ENCODE measurements at places on chromosomes 4 and X. TPM values are rescaled to one million over a fixed set of nuclear protein-coding genes. Genes with fewer than 3 reads are reported as not detected.

DNA sequence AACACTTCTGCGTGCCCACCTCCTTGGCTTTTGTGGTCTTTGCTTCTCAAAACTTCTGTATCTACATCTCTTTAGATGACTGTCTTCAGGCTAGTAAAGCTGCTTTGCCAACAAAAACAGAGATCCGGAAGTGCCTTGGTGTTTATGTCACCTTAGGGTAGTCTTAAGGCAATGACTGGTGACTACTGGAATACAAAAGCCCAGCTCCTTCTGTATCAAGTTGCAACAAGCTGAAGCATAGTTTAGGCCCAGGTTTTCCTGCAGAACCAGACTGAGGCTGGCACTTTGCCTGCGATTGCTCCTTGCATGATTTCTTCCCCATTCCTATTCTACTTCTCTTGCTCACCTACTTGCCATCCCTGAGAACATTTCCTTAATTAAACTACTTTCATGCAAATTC, 333.8 kb downstream of the DMD start:
- no peaks in the 10 kb centered on the region for H3K27me3 ChIP-seq
- H3K36me3 ChIP-seq, result no peaks in the 10 kb centered on the region
- H3K4me3 ChIP-seq, result no peak overlapping the region
- no peaks in the 10 kb centered on the region for H3K4me1 ChIP-seq

DNA sequence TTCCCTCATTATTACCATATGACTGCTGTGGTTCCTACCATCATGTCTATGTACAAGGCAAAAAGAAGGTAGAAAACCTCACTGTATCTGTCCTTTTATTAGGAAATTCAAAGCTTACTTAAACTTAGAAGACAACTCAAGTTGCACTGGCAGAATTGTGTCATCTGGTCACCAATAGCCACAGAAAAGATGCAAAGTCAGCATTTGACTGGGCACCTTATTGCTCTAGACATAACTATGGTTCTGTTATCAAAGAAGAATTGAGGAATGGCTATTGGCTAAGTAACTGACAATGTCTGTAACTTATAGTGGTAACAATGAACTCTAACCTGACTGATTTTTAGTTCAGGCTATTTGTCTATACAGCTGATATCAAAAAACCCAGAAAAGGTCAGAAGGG, 45.3 kb downstream of the MAP9 start:
- no peaks in the 10 kb centered on the region for H3K36me3 ChIP-seq
- H3K27ac ChIP-seq, result no peak overlapping the region
- H3K4me1 ChIP-seq, result no peaks in the 10 kb centered on the region
- H3K4me3 ChIP-seq, result no peak overlapping the region

- H3K27me3 ChIP-seq, result no peaks in the 10 kb centered on the region
- no peak overlapping the region for H3K4me3 ChIP-seq
- no peak overlapping the region for H3K27ac ChIP-seq
Observed at GRCh38 chr4:184410748-184411147, 63.6 kb downstream of the IRF2 start.

The FRG1 gene
- polyA plus RNA-seq, result 5.1 TPM

The CHRDL1 gene
- not detected for polyA plus RNA-seq

All from endothelial cell of umbilical vein (primary cell).